ENCODE measurements at places on chromosomes 3 and 15. TPM values are rescaled to one million over a fixed set of nuclear protein-coding genes. Genes with fewer than 3 reads are reported as not detected.

DNA sequence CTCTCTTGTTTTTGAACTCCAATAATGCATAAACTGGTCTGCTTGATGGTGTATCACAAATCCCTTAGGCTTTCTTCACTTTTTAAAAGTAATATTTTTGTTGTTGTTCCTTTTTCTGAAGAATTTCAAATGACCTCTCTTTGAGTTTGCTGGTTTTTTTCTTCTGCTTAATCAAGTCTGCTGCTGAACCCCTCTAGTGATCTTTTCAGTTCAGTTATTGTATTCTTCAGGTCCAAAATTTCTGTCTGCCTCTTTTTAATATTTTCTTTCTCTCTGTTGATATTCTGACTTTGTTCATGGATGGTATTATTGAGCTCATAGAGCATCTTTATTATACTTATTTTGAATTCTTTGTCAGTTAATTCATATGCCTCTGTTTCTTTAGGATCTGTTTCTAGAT is 21.8 kb upstream of the CEP152 start:
- H3K36me3 ChIP-seq: no peaks in the 10 kb centered on the region
- H3K4me3 ChIP-seq: no peak overlapping the region
- no peaks in the 10 kb centered on the region for H3K27me3 ChIP-seq
- no peak for DNase-seq

The ALDH1L1 gene
- not detected for total RNA-seq

DNA sequence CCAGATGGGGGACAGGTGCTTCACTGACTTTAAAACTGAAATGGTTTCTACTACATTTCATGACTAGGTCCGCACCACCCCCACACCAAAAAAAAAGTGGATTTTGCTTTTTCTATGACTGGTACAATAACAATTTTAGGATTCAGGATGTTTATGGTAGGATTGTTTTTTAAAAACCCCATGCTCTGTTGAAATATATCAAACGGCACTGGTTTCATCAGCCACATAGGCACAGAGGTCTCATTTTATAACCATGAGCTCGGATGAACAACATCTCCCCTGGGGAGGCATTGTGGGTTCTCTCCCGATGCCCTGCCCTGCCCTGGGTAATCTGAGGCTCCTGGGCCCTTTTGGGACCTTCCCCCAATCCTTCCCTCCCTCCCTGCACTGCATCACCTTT is 202.7 kb upstream of the KBTBD8 start:
- no peak overlapping the region for H3K27ac ChIP-seq
- H3K36me3 ChIP-seq: no peaks in the 10 kb centered on the region
- no peak for DNase-seq

DNA sequence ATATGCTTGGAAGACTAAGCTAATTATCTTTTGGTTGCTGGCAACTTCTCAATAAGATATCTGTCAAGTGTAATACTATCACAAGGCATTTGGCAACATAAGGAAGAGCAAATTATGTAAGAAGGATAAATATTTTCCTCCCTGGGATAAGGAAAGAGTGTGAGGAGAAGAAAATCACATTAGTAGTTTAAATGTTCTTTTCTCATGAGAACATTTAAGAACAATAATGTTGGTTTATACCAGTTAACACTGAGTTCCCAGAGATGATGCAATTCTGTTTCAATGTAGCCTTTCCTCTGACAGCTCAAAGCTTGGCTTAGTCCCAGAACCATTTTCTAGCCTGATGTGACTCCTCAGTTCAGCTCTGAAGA is 66.1 kb upstream of the NPHP3 start:
- no peak overlapping the region for H3K27ac ChIP-seq
- H3K4me1 ChIP-seq: peaks cover 10% of the 10 kb centered on the region
- no peak overlapping the region for H3K4me3 ChIP-seq
- DNase-seq: peak; percentile 71

DNA sequence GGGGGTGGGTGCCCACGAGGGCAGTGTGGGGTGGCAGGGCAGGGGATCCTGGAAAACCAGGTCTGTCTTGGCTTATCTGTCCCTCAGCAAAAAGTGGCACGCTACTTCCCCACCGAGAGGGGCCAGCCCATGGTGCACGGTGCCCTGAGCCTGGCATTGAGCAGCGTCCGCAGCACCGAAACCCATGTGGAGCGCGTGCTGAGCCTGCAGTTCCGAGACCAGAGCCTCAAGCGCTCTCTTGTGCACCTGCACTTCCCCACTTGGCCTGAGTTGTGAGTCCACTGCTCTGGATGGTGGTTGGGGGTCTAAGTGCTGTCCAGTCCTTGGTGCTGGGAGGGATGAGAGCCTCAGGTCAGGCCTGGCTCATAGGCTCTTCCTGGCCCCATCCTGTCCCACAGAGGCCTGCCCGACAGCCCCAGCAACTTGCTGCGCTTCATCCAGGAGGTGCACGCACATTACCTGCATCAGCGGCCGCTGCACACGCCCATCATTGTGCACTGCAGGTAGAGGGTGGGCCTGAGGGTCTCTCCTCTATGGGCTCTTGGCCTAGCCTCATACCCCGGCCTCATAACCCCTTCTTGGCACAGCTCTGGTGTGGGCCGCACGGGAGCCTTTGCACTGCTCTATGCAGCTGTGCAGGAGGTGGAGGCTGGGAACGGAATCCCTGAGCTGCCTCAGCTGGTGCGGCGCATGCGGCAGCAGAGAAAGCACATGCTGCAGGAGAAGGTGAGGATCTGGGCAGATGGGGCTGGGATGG is 31.1 kb downstream of the PTPN23 start:
- H3K27me3 ChIP-seq: no peaks in the 10 kb centered on the region
- no peak for DNase-seq
- no peak overlapping the region for H3K4me3 ChIP-seq
- peaks cover 11% of the 10 kb centered on the region for H3K36me3 ChIP-seq
- H3K27ac ChIP-seq: no peak overlapping the region

The CA12 gene
- 0.70 TPM for total RNA-seq

The CACNA1D gene
- 0.41 TPM for total RNA-seq

DNA sequence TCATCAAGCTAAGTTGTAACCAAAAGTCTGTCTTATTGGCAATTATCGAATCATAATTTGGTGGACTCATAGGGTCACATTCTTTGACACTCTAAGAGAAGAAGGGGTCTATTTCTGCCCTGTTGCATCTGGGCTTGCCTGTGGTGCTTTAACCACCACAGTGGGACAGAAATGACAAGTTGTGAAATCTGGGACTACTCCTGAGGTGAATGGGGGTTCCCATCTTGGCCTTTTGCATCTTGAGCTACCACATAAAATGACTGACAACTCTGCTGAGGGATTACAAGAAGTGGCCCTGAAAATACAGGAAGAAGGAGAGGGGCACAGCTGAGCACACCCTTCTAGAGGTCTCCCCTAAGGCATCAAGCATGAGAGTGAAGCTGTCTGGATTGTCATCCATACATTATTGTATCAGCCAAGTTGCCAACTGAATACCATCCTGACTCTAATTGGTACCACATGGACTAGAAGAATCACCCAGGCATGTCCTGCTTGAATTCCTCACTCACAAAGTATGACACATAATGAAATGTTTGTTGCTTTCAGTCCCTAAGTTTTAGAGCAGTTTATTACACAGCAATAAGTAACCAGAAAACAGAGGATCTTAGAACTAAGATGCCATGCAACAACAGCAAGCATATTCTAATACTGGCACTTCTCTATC is 306.5 kb downstream of the ROBO1 start:
- H3K4me3 ChIP-seq: no peak overlapping the region
- no peaks in the 10 kb centered on the region for H3K27me3 ChIP-seq

DNA sequence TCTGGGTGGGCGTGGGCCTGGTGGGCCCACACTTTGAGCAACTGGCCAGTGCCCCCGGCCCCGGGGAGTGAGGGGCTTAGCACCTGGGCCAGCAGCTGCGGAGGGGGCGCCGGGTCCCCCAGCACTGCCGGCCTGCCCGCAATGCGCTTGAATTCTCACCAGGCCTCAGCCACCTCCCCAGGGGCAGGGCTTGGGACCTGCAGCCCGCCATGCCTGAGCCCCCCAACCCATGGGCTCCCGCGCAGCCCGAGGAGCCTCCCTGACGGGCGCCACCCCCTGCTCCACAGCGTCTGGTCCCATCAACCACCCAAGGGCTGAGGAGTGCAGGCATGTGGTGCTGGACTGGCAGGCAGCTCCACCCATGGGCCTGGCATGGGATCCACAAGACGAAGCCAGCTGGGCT is 484.3 kb downstream of the UNC13C start:
- no peaks in the 10 kb centered on the region for H3K27me3 ChIP-seq
- H3K27ac ChIP-seq: no peak overlapping the region
- no peak for DNase-seq
- H3K36me3 ChIP-seq: no peaks in the 10 kb centered on the region
- H3K4me3 ChIP-seq: no peak overlapping the region

DNA sequence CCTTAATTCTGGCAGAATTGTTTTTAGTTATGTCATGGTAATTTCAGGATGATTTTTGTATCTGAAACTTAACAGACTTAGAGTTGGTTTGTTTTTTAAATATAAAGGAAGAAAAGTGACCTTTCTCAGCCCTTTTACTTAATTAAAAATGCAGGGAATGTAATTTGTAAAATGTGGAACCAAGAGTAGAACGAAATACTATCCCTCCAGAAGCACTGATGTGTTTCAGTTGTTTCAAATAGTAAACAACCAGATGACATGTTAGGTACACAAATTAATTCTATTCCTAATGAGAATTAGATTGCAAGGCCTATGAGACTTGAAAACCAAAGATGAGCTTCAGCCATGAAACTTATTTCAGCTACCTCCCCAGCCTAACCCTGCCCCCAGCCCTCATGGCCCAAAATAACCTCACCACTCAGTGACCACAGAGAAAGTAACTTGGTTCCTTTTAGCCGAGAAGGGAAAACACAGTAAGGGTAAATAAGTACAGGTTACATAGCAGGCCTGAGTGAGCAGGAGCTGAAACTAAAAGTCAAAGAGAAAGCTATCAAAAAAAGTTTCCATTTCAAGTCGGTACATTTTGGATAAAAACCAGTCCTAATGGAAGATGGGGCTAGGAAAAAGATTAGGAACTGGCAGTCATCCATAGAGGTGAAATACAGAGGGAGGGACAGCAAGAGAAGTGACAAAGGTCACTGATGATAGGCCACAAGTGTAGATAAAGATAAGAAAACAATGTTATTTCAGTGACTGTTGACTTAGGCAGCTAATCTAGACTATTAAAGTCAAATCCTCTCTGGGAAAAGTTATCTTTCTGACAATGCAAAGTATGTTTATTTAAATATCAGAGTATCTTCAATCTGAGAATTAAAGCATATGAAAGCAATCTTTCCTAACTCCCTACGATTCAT is 23.2 kb downstream of the SENP8 start:
- peaks cover 6% of the 10 kb centered on the region for H3K4me1 ChIP-seq
- no peak overlapping the region for H3K27ac ChIP-seq
- no peaks in the 10 kb centered on the region for H3K27me3 ChIP-seq
- DNase-seq: peak; percentile 10
- H3K36me3 ChIP-seq: no peaks in the 10 kb centered on the region
- H3K4me3 ChIP-seq: no peak overlapping the region

- no peak overlapping the region for H3K4me3 ChIP-seq
- no peak overlapping the region for H3K27ac ChIP-seq
- H3K4me1 ChIP-seq: peaks cover 3% of the 10 kb centered on the region
Measured at GRCh38 chr3:13580256-13581023, 31.5 kb downstream of the FBLN2 start.

DNA sequence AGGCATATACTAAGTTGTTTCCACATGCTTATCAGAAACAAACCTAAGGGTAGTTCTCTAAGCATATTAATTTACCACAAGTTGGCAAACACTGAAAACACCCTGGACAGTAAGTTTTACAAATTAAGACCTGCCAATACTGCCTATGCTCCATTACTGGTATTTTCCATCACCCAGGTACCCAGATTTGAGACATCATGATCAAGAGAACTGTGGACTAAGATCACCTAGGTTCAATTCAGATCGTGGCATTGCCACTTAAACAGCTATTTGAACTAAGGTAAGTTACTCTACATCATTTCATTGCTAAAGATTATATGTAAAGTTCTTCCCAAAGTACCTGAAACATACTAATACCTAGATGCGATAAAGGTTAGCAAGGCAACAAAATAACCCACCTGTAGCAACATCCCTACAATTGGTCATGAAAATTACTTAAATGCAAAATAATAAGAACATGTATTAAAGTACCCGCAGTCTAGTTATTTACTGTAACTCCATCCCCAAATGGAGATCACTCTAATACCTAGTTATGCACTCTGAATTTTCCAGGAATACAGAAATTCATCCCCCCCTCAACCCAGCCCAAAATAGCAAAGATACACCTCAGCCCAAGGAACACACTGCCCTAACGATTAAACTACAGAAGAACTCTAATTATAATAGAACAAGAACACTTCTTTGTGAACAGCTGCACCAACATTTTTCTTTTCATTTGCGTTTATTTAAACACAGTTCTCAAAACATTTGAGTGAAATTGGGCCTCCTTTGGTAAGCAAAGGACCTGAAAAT is 21.6 kb downstream of the TRA2B start:
- H3K27me3 ChIP-seq: no peaks in the 10 kb centered on the region
- DNase-seq: no peak
- H3K4me1 ChIP-seq: no peaks in the 10 kb centered on the region
- no peak overlapping the region for H3K27ac ChIP-seq
- H3K36me3 ChIP-seq: peaks cover 81% of the 10 kb centered on the region

GRCh38 chr15:59436774-59437141 is 1.2 kb upstream of the FAM81A start:
- H3K36me3 ChIP-seq: no peaks in the 10 kb centered on the region
- peaks cover 46% of the 10 kb centered on the region for H3K27me3 ChIP-seq
- H3K27ac ChIP-seq: no peak overlapping the region
- peaks cover 9% of the 10 kb centered on the region for H3K4me1 ChIP-seq

DNA sequence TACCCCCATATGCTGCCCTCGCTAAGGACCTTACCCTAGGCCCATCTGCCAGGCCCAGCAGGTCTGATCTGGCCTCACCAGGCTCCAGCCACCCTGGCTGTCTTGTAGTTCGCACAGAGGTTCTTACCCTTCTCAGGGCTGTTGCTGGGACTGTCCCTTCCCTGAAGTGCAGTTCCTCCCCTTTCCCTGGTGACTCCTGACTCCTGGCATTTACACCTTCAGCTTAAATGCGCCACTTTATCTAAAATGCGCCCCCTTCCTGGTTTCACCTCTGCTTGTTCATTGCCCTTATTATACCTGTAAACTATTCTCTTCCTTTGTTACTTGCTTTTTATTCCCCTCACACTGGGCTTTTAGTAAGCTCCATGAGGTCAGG is 835 bp upstream of the TTLL3 start:
- DNase-seq: no peak
- peaks cover 28% of the 10 kb centered on the region for H3K36me3 ChIP-seq
- no peaks in the 10 kb centered on the region for H3K27me3 ChIP-seq
- peaks cover 15% of the 10 kb centered on the region for H3K4me1 ChIP-seq
- peak overlapping the region; percentile 58 for H3K27ac ChIP-seq

DNA sequence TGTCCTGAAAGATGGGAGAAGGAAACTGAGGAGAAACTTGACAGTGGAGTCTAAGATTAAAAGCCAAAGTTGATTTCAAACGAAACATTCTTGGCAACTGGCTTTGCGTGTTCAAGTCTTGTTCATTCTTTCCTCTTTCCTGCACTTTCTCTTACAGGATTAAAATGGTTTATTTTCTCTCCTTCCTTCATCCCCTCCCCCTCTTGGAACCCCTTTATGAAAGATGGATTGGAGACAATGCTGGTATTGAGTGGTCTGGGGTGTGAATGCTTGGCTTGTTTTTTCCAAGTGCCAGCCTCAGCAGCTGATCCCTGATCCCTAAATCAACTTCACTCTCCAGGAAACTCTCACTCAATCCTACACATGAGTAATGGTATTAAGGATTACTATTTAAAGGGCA is 703 bp upstream of the LSAMP start:
- H3K4me3 ChIP-seq: no peak overlapping the region
- peaks cover 32% of the 10 kb centered on the region for H3K4me1 ChIP-seq
- no peaks in the 10 kb centered on the region for H3K36me3 ChIP-seq
- no peak overlapping the region for H3K27ac ChIP-seq
